GOT3 (cell line): ENCODE measurements at places on chromosomes 13 and 19.

- DNase-seq = no peak
Observed at GRCh38 chr19:56321254-56321988, 6.8 kb upstream of the ZSCAN5A start.

DNA sequence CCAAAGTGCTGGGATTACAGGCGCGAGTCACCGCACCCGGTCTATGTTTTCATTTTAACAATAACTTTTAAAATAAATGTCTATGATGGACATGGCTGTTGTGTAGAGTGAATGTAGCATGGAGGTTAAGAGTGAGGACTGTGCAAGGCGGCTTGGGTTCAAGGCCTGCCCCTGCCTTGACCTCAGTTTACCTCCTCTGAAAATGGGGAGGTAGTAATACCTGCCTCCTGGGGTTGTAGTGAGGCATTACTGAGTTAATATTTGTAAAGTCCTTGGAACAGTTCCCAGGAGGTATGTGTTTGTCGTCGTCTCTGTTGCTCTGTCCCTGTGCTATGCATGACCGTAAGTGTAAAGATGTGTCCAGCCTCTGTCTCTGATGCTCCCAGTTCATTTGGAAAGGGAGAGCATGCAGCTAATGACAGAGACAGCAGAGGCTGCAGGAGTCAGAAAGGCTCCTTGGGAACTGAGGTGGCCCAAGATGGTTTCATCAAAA lies 9.4 kb downstream of the GARRE1 start:
- no peak for DNase-seq

DNA sequence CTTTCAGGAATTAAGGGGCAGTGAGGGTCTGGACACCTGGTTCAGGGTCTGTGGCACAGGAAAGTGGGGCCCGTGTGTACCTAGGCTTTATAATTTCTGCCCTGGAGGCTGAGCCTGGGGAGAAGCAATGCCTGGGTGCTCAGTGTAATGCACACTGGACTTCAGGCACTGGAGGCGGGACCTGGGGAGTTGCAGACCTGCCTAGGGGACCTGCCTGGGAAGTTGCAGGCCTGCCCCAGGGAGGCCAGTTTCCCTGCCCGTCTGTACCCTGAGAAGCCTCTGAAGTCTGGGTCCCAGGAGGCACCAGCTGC lies 2.5 kb upstream of the TMEM59L start:
- DNase-seq = no peak

GRCh38 chr13:94914895-94915294 lies 202.6 kb upstream of the SOX21 start:
- DNase-seq = no peak

DNA sequence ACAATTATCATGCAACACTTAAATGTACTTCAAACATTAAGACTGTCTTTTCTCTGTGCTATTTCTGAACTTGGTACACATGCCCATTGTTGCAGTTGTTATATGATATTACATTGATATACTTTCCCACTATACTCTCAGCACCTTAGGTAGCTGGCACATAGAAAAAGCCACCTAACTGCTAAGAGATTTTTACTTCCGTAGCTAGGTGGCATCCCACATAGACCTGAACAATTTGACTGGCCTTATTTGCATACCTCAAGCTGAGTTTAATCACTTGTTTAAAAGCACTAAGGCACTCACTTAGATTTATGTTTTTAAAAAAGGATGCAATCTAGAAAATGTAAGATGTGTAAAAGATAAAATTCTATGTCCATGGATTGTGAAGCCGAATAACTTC lies 194.2 kb downstream of the POU4F1 start:
- no peak for DNase-seq

DNA sequence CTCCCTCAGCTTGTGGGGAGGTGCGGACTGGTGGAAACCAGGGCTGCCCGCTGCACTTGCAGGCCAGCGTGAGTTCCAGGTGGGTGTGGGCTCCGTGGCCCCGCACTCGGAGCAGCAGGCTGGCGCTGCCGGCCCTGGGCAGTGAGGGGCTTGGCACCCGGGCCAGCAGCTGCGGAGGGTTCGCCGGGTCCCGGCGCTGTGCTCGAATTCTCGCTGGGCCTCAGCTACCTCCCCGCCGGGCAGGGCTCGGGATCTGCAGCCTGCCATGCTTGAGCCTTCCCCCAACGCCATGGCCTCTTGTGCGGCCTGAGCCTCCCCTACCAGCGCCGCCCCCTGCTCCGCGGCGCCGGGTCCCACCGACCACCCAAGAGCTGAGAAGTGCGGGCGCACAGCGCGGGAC lies 71.6 kb upstream of the ADGRL1 start:
- no peak for DNase-seq

DNA sequence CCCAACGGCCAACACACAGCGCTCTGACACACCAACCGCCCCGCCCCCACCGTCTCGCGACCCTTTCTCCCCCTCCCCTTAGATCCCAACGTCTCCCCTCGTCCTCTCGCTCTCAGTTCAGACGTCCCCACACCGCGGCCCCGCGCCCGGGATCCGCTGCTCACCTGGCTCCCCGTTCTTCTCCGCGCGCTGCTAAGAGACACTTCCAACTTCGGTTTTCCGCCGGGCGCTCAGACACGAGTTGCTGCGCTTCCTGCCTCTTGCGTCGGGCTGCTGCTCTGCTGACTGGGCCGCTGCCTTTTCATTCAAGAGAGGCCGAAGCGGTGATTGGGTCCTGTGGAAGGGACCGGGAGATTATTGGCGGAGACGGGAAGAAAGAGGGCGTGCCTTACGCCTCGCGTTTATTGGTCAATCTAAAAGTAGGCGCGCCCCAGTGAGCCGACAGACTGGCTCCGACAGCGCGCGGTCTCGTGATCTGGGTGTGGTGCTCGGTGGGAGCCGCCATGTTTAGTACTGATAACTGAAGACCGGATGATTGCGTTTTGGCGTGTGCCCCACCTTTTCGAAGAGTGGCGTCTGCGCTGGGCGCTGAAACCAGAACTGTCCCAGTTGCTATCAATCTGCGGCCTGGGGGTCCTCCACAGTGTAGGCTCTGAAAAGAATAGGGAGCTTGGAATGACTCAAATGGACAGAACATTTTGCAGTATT lies at the start of gene DDX39A:
TSS of gene DDX39A (minus strand) at position 236 of the 708 bp plus-strand sequence. CDS start 6,121 bp downstream, outside the sequence.
- DNase-seq = peak; percentile 96

DNA sequence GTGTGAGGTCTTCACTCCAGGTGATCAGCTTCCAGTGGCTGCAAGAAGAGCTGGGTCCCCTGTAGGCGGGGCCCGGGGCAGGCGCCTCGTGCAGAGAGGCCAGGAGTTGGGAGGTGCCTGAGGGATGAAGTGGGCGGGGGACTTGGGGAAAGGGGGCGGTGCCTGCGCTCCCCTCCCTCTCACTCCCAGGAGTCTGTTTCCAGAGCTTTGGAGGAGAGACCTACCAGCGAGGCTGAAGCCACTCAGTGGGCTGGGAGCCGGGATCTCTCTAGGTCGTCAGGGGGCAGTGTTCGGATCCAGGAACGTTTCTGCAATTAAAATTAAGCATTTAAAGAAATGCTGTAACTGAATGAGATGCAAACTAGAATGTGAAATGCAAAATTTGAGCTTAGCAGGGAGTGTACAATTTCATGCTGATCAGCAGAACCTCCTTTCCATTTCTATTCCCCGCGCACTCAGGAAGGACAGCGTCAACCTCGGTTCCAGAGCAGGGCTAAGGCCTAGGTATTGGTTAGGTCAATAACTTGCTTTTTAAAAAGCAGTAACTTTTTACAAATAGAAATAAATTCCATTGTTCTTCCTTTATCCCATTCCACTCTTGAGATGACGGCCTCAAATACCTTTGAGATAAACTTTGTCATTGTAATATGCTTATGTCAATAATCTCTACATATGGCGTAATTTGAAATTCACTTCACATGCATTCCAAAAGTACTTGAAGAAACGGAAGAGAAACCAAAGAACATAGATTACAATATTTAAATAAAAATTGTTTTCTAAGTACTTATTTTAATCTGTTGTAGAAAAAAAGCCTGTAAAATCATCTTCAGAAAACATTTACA lies 11.6 kb downstream of the ZNF160 start:
- no peak for DNase-seq

DNA sequence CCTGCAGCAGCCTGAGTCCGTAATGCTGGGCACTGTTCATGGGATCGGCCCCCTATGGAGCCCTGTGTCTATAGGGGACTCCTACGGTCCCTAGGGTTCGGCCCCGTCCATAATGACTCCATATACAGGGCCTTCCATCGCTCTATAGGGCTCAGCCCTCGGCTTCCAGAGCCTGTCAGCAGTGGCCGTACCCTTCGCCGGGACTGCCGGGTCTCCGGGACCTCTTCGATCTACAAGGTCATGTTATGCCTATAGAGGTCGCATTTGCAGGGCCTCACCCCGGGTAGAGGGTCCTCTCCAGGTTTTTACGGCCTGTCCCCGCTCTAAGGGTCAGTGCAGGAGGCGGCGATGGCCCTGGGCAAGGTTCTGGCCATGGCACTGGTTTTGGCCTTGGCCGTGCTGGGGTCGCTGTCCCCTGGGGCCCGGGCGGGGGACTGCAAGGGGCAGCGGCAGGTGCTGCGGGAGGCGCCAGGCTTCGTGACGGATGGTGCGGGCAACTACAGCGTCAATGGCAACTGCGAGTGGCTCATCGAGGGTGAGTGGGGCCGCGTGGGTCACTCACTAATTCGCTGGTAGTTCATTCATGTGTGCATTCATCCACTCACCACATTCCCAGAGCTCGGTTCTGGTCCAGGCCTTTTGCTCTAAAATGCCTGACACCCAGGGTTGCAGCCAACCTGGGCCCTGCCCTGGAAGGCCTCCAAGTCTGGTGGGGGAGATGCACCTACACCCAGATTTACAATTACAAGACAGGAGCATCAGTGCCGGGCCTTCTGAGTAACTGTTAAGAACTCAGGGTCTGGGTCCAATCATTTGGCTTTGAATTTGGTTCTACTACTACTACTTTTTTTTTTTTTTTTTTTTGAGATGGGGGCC lies 699 bp downstream of the MEGF8 start:
- no peak for DNase-seq

DNA sequence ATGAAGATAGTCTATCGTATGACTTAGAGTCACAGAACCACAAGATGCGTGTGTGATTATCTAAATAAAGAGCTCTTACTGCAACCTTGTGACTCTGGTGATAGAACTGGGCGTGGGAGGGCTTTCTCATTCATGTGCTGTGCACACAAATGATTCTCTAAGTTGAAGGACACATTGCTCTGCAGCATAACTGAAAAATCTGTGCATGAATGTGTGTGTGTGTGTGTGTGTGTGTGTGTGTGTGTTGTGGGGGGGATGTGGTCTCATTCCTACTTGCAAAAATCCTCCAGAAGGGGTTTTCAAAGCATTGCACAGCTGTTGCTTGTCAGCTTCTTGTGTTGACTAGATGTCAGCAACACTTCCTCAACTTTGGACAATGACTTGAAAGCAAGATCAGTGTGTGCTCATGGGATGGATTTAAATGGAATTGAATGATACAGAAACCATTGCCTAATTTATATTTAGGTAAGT lies 22.4 kb downstream of the LRCH1 start:
- DNase-seq = no peak

DNA sequence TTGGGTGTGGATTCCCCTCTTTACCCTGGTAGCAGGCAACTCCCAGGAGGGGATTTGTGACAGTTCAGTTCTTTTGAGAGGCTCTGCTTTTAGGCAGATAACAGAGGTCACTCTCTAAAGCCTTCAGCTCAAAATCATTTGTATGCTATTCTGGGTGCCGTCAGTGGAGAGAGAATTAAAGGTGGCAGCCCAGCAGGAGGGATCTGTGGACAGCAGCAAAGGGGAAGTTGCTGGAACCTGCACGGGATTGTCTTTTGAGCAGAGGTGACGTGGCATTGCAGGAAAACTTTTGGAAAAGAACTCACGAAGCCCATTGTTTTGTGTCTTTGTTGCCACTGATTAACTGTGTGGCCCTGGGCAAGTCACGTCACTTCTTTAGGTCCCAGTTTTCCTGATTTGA lies 62.4 kb upstream of the C1QTNF9 start:
- no peak for DNase-seq

GRCh38 chr13:96988441-96988840 lies 5.8 kb downstream of the OXGR1 start:
- DNase-seq = no peak

GRCh38 chr13:76711550-76712182 lies 174.5 kb downstream of the KCTD12 start:
- no peak for DNase-seq

DNA sequence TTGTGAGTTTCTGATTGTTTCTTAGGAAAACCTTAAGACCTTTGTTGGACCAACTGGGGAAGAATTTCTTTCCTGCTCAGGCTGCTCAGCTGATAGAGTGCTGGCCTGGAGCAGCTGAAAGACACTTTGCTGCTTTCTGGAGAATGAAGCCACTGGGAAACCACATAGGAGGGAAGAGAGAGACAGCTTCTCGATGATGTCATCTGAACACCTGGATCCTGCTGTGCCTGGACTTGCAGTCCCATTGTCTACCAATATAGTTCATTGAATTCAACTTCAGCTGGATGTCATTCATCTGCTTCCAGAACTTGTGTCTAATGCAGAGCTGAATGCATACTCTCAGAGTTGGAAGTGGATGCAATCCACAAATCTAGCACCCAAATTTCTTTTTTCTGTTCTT lies 34.3 kb upstream of the TSHZ3 start:
- DNase-seq = no peak

GRCh38 chr19:46328079-46328478 lies 18.8 kb upstream of the PPP5C start:
- DNase-seq = no peak

DNA sequence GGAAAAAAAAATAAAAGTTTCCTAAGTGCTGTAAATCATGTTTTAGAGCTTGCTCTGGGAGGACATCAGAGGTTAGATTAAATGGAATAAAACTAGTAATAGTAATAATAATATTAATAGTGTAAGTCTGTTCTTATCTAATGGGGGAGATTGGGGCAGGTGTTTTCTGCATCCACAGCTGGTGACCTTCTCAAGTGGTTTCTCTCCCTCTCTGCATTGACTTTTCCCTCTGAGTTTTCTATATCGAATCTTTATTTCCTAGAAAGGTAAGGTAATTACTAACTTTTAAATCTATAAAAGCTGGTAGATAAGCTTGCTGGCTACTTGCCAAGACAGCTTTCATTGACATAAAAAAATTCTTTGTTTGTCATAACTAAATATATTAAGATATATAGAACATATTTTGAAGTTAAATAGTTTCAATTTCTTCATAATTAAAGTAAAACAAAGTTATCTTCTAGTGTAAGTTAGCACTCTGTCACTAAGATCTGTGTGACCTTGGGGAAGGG lies 49.6 kb upstream of the DIAPH3 start:
- DNase-seq = no peak

- no peak for DNase-seq
Observed at GRCh38 chr13:52187029-52187423, 27.6 kb upstream of the NEK3 start.
